Stimulated activated CD8-positive, alpha-beta memory T cell treated with anti-CD3 and anti-CD28 coated beads, Interleukin-15, amount 100 ng/mL, for 48 hours (primary cell): ENCODE measurements at places on chromosomes 12 and 14.
A peak's percentile ranks its signal among the peaks of the same experiment; 100 is the strongest.

GRCh38 chr14:94031161-94031882, 5.2 kb downstream of the OTUB2 start:
- DNase-seq: no peak

- DNase-seq: no peak
Observed at GRCh38 chr12:51771008-51771407, 77.5 kb downstream of the FIGNL2 start.

- no peak for DNase-seq
Observed at GRCh38 chr14:97395068-97395467, 597.9 kb downstream of the VRK1 start.

DNA sequence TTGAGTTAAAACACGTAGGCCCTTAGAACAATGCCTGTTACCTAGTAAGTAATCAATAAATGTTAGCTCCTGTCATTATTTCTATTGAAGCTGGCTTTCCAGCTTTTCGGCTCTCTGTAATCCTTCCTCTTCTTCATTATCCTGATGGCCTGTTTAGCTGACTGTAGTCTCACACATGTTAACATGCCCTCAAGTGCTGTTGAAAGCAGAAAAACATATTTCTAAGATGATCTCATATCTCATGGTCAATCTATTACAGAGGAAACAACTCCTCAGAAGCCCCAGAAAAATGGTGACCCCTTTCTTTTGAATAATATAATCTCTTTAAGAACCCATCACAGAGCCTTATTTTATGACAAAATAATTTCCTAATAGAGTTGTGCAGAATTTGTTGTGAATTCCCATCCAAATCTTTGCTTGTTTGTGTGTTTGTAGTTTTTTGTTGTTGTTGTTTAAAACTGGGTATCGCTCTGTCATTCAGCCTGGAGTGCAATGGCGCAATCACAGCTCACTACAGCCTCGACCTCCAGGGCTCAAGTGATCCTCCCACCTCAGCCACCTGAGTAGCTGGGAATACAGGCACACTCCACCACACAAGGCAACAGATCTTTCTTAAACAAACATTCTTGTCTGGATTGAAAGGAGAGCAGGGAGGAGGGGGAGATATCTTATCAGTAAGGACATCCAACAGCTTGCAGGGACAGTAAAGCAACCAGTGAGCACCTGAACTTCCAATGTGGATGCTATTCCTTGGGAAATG, 242.5 kb upstream of the CAND1 start:
- no peak for DNase-seq

- DNase-seq: peak; percentile 27
Observed at GRCh38 chr14:76386944-76387782, 11.2 kb downstream of the ESRRB start.

DNA sequence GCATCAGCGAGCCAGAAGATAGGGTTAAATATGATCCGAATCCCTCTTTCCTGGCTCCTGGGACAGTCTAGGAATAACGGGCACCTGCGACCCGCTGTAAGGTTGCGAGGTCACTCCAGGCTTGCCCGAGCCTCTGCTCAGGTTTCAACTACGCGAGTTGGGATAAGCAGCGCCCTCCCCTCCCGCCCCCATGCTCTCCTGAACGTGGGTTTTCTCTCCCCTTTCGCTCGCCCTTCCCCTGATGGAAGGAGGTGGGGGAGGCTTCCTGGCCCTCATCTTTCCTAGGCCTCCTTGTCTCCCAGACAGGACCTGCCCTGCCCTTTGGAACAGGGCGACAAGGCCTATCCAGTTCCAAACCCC, 753 bp upstream of the ATP5MC2 start:
- DNase-seq: no peak

DNA sequence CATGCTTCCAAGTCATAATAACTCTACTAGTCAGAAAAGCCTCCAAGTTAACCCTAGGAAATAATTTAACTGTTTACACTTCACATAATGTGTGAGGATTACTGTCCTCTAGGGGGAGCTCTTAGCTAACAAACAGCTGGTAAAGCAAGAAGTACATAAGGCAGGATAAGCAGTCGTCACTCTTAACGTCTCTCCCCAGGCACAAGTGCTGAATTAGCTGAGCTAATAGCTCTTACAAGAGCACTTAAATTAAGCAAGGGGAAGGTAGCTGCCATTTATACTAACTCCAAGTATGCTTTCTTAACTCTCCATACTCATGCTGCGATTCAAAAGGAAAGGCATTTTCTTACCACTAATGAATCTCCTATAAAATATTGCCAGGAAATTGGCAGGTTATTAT, 79.3 kb upstream of the TSPAN11 start:
- no peak for DNase-seq

- no peak for DNase-seq
Observed at GRCh38 chr14:58439476-58439875, 12.0 kb downstream of the KIAA0586 start.

DNA sequence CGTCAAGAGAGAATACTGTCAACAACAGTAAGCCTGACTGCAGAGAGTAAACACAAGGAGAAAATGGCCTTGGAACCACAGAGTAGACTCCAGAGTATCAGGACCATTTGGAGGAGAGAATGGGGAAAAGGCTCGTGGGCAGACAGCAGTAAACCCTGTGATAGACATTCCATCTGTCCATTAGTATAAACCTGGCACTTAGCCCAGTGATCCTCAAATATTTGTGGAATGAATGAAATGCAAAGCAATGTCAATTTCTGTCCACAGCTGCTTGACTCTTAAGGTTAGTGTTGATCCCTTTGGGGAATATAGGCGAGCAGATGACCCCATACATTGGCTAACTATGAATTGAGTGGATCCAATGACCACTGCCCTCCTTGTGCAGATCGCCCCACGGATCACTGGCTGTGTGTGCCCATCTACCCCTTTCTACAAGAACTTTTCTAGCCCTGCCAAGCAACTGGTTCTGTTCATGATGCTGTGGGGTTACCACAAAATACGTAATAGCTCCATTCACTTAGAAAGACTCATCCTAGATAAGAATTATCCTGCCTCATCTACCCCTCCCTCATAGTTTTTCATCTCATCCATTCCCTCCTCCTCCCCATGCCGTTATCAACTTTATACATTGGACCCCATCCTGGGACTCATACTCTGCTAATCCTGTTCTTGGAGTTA, 846.8 kb downstream of the NRXN3 start:
- DNase-seq: no peak

DNA sequence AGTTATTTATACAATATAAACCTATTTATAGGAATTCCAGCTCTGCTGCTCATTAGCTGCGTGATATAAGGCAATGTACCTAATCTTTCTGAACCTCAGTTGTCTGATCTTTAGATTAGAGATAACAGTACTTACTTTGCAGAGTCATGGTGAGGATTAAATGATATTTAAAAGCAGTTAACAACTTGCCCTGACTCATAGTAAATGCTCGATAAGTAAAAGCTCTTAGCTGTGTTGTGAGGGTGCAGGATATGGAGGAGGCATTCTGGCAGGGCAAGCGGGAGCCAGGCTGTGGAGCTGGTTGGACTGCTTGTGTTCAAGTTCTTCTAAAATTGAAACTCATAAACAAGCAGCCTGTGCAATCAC, 140.0 kb upstream of the PRICKLE1 start:
- no peak for DNase-seq

DNA sequence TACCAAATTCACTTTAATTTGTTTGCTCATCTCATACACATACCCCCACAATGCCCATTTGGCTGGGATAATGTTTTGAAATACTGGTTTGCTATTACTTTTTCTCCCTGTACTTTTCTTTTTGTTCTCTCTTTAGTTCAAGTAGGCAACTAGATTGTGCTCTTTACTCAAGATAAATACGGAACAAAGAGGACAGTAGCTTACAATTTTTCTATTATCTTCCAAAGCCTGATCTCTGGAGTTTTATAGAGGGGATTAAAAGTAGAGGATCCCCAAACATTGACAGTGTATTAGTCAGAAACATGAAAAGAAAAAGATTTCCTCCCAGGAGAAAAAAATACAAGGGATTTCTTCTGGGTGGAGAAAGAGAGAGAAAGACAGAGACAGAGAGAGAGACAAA, 102.1 kb upstream of the FSCB start:
- DNase-seq: no peak

DNA sequence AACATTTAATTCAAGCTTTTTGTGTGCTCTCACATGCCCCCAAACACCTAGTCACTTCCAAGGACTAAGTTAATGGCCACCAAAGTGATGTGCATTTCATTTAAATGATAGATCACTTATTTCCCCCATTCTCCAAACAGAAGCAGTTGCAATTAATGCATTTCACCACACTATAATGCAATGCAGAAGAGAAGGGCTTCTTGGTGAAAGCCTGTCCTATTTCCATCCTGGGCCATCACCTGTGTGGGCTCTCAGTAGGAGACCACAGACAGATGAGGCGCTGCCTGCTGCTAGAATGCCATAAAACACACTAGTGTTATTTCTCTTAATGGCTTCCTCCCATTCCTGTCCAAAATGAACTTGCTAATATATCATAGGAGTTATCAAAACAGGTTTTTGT, 151.2 kb downstream of the GPR65 start:
- DNase-seq: no peak

GRCh38 chr14:60686865-60687264, 37.3 kb downstream of the SIX4 start:
- no peak for DNase-seq

- DNase-seq: no peak
Observed at GRCh38 chr14:50599700-50600444, 39.9 kb downstream of the ATL1 start.

DNA sequence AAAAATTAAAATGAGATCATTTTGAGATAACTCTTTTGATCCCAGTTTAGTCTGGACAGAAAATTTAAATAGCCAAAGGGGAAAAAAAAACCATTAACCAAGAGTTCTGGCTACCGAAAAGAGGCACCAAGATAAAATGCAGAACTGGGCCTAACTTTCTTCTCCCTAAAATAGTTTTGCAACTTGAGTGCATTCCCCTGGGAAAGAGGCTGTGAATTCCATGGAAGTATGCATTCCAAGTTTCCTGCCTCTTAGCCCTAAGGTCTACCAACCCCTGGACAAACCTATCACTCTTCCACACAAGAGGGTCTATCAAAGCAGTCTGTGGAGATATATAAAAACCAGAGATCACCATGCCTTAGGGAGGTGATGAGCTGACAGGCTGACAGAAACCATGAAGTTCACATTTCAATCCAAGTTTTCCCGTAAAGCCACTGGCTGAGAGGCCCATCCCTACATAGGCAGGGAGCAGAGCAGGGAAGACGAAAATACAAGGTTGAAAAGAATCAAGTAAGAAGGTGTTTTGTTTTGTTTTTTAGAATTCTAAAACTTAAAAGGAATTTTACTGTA, 33.8 kb downstream of the DCP1B start:
- no peak for DNase-seq

DNA sequence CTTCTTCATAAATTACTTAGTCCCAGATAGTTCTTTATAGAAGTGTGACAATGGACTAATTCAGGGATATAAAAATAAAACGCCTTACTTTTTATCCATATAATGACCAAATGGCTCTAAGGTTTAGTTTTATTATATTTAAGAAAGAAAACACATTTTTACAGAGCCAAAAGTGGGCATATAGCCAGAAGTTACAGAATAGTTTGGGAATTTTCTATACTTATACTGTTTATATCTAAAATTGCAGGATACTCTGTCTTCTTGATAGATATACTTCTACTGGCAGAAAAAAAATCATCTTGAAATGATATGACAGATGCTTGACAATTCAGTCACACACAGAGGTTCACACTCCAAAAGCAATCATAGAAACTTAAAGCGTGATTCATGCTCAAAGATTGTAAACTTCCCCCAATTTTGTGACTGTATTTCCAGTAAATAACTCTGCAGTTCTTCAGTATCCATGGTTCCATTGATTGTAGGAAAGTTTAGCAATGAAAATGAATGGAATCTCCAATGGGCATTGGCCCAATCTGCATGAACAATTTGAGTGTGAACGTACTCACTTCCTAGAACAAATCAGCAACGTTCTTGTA, 307.8 kb downstream of the NOVA1 start:
- DNase-seq: no peak

DNA sequence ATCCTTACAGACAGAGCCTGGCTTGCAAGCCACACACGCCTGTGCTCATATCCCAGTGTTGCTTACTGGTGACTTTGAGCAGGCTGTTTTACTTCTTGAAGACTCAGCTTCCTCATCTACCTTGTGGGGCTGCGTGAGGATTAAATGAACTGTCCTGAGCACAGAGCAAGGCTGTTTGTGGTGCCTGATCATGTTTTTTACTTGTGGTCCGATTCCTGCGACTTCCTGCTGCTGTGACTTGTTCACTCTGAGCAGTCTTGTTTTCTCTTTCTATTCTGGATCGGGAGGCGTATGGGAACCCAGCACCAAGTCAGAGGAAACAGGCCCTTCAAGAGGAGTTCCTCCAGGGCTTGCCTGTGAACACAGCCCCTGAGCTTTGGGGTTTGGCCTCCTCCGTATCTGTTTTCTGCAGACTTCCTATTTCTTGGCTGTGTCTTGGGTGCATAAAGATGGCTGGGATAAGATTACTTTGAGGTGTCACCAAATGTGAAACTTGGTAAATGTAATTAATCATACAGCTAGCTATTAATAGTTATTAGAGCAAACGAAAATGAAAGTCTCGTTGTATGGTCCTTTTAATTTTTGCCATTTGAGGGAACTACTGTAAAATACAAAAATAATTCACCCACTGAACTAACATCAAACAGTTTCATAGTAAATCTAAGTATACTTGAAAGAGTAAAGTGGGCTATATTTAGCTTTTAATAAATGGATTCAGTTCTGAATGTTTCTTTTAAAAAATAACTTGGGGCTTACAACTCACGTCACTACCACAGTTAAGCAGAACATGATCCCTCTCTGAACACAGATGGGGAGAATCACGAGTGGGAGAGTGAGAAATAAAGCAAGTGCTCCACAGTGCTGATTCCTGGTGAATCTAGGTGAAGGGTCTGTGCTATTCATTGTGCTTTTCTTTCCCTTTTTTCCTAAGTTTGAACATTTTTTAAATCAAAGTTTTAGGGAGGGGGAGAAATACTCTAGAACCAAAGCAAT, 251.5 kb downstream of the FOXN3 start:
- DNase-seq: no peak

GRCh38 chr12:19474147-19474546, 34.9 kb downstream of the AEBP2 start:
- DNase-seq: no peak

- DNase-seq: no peak
Observed at GRCh38 chr12:50614167-50614759, 109.5 kb downstream of the DIP2B start.

GRCh38 chr12:9763025-9763424, 2.3 kb upstream of the CD69 start:
- DNase-seq: no peak

- no peak for DNase-seq
Observed at GRCh38 chr12:56840922-56841321, 77.8 kb downstream of the HSD17B6 start.

- no peak for DNase-seq
Observed at GRCh38 chr14:50656776-50657175, 11.3 kb downstream of the SAV1 start.

DNA sequence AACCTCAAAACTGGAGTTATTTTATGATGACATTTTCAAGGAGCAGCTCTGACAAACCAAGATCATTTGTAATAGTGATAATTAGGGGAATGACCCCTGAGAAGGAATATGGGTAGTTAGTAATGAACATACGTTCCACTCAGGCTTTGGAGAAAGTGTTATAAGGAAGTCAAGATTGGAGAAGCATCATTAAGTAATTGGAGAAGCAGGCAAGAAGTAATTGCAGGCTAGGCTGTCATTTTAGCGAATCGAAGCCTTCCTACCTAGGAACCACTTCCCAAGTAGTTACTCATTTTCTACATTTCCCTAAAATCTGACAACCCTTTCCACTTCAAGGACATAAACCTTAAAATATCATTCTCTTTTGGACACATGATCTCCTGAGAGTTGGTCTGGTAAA, 1.2 kb downstream of the EDDM3B start:
- DNase-seq: no peak

GRCh38 chr14:51939226-51939625, 50.1 kb upstream of the RTRAF start:
- no peak for DNase-seq

GRCh38 chr12:15563663-15564062, 225.5 kb downstream of the EPS8 start:
- DNase-seq: no peak
